ENCODE measurements at places on chromosomes 4 and X.

DNA sequence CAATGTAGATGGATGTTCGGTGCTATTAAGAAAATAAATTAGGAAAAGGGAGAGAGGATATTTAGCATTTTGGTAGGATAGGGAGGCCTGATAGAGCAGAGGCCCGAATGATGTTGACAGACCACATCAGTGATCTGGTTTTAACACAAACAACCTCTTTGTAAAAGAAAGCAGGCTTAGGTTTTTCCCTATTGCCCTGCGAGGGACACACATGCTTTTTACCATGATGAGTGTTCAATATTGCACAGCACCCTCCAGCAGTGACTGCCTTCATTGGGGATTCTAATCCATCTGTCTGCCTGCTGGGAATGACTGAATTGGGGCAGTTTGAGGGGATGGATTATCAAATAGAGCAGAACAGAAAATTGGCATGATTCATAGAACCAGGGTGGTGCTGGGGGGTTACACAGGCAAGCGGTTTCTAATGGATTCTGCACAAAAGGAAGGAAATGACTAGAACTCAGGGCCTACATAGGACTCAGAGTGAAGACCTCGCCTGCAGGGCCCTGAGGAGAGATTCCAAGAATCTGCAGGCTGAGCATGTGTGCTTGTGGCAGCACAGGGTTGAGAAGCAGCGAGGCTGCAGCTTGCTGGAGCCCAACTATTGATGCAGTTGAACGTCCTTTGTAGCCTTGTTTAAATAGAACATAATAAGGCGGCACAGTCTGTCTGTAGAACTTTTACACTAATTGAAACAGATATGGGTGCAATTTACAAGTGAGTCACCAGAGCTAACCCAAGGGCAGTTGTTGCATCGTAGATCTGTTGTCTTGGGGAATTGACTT is 58.0 kb downstream of the RHOH start:
- no peak for DNase-seq

DNA sequence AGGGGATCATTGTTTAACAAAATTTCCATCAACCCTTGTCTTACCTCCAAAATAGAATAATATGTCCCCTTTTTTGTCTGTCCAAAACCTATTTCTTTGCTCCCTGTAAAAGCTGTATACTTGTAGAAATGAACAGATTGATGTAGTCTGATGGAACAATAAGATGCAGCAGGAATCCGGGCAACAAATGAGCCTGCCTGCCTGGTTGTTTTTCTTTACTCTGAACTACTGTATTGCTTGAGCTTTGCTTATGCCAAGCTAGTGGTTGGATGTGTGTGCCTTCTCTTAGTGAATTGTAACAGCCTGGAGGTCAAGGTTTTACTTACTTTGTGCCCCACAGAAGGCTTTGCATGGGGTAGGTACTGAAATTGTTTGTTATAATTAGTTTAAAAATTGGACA is 116.2 kb upstream of the TLL1 start:
- DNase-seq: no peak

DNA sequence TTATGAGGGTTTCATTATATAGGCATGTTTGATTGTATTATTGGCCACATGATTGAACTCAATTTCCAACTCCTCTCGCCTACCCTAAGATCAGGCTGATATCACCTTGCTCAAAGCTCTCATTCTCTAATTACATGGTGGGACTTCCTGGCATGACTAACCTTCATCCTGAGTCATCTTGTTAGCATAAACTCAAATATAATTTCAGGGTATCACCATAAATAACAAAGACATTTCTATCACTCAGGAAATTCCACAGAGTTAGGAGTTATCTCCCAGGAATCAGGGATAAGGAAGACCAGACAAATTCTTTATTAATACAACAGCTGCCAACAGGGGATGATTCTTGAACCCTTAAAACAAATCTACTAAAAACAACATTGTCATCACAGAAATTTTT is 90.7 kb downstream of the NDST3 start:
- no peak for DNase-seq

DNA sequence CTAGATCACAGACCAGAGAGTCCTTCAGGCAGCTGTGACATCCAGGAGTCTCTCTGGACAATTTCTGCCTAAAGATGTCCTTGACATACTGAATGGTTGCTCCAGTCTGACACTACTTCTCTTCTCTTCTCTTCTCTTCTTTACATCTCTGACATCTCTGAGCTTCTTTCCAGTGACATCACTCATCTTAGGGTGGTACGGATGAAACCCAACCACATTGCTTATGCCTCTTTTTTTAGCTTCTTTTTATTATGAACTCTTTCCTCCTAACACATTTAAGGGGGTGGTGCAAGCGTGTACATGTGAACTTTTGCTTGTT is 39.4 kb upstream of the IRF2 start:
- no peak for DNase-seq

GRCh38 chr4:80094191-80094590 is 21.2 kb upstream of the ANTXR2 start:
- no peak for DNase-seq

DNA sequence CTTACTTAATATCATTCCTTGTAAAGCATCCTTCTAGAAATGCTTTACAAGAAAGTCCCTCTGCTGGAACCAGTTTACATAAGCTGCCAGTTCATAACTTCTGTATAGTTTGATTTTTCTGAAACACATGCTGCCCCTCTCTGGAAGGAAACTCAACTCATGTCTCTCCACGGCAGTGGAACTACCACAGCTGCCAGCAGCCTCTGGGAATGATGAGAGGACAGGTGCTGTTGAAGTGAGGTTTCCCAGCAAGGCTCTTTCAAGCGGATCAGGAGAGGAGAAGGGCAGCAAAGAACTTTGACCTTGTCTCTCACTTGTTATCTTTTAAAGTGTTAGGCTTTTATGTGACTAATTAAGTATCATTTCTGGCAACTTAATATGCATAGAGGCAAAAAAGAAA is 7.3 kb downstream of the GRPR start:
- no peak for DNase-seq

GRCh38 chrX:36510736-36511135 is 497.4 kb upstream of the FAM47C start:
- DNase-seq: no peak

- DNase-seq: no peak
These were observed 108.6 kb downstream of the APOOL start for GRCh38 chrX:85112293-85112692.

DNA sequence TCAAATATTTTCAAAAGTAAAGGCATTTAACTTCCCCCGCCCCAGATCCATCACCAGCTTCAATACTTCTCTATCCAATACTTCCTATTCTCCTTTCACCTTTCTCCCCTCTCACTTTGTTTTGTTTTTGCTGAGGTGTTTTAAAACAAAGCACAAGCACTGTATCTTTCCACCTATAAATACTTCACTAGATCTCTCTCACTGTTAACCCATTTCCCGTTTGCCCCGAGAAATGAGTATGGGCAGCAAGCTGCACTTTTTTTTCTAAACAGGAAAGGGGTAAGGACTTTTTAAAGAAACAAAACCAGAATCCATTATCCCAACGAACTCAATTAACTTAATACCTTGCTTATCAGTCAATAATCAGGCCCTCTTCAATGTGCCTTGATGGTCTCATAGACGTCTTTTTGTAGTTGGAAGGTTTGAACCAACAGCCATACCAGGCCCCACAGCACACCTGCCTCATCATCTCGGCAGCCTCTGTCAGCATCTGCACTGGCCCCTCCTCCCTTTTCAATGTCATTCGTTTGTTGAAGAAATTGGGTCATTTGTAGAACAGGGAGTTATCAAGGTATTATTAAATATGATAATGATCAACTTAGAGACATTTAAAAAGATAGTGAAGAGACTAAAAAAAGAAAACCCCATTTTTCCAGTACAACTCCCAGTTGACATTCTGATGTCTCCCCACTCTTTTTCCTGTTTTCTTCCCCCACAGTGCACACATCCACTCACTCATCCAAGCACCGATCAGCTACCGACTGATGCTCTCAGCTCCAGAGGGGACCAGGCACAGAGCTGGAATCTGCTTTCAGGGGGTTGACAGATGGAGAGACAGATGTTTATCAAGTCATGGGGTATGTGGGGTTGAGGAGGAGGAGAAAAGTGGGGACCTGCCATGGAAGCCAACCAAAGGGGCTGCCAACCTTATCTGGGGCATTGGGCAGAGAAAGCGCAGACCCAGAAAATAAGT is 25.8 kb downstream of the CRMP1 start:
- no peak for DNase-seq

- no peak for DNase-seq
These were observed 188.4 kb upstream of the TBC1D9 start for GRCh38 chr4:140944572-140944971.

DNA sequence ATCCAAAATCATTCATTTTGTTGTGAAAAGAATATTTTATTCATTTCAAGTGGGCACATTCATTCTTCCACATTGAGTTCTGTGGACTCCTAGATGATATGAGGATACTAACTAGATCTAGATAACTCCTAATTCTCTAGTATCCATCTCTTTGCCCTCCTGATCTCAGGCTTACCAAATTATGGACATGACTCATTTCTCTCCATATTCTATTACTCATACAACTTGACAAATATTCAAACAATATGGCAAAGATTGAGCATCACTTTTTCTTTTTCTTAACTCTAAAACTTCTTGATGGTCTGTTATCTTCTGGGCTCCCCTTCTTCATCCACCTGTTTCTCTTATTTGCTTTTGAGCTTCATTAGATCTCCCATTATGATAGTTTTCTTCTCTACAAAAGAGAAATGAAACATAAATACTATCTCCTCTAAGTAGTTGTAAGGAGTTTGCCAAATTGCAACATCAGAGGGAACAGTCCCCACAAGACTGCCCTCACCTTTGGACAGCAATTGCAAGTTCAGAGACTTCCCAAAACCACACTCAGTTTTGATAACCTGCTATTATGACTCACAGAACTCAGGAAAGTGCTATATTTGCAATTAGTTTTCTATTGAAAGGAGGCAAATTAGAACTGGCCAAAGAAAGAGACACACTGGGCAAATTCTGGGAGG is 422.9 kb downstream of the SPRY1 start:
- DNase-seq: no peak
